ENCODE measurements at places on chromosomes 11 and 22.

- DNase-seq: no peak
Measured at GRCh38 chr22:17707526-17707925, 66.7 kb downstream of the BID start.

DNA sequence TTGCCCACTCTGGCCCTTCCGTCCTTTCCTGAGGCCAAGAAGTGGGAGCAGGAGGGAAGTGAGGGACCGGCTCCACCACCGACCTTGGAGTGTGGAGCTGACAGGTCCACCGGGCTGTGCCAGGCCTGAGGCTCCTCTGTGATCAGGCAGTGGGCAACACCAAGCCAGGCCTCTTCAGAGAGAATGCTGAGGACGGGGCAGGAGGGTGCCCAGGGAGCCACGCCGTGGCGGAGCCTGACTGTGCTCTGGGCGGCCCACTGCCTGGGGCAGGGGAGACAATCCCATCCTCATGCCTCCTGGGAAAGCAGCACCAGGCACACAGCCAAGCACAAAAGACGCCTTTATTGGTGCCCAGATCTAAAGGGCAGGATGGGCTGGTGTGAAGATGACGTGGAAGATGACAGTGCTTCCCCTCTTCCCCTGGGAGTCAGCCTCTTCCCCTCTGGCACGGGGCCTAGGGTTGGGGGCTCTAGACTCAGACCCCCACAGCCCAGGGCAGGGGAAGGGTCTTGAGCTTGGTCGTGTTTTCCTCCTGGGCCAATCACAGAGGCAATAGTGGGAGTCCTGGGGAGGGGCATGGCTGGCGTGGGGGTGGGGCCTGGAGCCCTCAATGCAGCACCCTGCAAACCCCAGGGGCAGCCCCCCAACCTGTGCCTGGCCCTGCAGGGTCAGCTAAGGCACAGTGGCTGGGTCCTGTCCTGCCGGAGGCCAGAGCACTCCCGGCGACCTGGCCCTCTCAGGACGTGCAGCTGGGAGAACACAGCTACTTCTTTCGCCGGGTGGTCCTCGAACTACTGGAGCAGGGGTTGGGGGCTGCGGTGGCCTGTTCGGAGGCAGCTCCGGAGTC lies 4.7 kb downstream of the LMF2 start:
- DNase-seq: no peak

DNA sequence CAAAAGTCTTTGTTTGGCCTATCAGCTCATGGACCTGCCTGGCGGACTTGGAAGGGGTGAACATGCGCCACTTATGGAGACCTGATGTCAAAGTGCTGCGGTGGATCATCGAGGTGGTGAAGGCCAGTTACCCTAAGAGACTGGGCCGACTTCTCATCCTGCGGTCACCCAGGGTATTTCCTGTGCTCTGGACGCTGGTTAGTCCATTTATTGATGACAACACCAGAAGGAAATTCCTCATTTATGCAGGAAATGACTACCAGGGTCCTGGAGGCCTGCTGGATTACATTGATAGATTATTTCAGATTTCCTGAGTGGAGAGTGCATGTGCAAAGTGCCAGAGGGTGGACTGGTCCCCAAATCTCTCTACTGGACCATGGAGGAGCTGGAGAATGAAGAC lies 17.9 kb downstream of the ALKBH3 start:
- DNase-seq: no peak

GRCh38 chr11:122310766-122311165 lies 194.8 kb upstream of the BLID start:
- DNase-seq: no peak

- no peak for DNase-seq
Measured at GRCh38 chr22:32048069-32048468, 5.0 kb downstream of the SLC5A1 start.

GRCh38 chr22:28034145-28034759 lies 115.2 kb upstream of the PITPNB start:
- no peak for DNase-seq

DNA sequence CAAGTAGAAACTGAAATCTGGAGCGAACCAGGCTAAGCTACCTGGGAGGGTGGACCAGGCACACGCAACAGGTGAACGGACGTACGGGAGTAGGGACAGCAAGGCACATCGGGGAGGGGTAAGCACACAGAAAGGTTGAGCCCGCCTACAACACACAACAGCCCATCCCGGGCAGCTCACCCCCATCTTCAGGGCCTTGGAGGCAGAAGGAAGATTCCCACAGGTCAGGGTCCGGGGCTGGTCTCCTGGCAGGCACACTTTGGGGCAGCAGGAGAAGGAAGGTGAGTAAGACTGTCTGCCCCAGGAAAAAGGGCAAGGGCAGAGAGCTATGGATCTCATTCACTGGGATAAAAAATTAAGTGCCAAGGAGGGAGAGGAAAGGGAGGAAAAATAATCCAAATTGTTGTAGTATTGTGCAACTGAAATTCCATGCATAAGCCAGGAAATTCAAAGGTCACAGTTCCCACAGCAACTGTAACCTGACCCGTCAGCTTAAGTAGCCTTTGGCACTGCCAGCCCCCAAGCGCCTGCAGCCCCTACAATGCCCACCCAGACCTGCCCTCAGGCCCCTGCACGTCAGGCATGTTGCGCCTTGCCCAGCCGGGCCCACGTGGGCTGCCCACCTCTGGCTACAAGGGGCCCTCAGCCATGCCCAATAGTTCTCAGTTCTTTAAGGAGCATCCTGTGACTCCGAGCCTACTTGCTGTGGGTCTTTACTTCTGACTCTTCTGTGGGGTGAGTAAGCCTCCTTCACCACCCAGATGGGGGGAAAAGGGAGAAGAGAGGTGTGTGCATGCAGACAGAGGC lies 51.8 kb downstream of the MICAL3 start:
- DNase-seq: no peak

GRCh38 chr11:95790123-95790932 lies at the start of gene CEP57:
CEP57 (plus strand) TSS chr11:95790498; CDS start chr11:95790699, 201 bp downstream.
- peak; percentile 98 for DNase-seq

DNA sequence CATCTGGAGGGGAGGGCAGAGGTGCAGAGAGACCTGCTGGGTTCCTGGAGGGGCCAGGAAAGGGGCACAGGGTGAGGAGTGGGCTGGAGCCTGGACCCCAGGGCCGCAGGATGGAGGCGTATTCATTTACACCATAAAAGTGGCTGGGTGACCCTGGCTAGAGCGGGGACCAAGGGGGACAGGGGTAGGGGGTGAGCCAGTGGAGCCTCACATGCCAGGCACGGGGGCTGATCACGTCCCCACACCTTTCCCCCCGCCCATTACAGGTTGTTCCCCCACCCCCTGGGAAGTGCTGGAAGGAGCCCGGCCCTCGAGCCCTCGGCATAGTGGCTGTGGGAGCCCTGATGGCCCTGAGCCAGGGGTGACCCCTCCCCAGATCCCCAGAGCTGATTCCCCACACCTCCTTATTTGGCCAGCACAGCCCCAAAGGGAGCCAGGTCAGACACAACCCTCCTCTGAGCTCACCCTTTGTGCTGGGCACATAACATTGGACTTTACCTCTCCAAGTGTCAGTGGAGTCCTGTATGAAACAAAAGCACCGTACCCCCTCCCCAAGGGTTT lies 781 bp downstream of the TCIRG1 start:
- no peak for DNase-seq

- no peak for DNase-seq
Measured at GRCh38 chr22:44274918-44275630, 37.7 kb downstream of the SHISAL1 start.

DNA sequence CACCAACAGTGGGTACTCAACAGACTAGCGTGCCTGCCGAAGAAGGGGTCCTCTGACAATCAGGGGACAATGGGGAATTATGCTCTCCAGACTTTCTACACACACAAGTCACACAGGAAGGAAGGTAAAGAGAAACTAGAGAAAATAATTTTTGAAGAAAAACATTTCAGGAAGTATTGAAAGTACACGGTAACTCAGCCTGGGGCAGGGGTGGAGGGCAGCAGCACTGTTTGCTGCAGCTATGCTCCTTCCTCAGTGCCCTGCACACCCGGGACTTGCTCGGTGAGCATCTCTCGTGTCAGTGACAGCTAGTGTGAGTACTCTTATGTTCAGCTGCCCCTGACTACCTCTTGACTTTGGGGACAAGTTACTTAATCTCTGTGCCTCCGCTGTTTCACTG lies 18.0 kb upstream of the APOA1 start:
- DNase-seq: no peak

GRCh38 chr11:111870886-111871692 lies at the start of gene ALG9:
ALG9 (minus strand) TSS chr11:111871581; CDS start chr11:111871482, 99 bp downstream.
- DNase-seq: peak; percentile 74

GRCh38 chr11:9091044-9091922 lies at the start of gene SCUBE2:
SCUBE2 (minus strand) TSS chr11:9091599; CDS start chr11:9091528, 71 bp downstream.
- DNase-seq: peak; percentile 17

GRCh38 chr11:2892967-2893528 lies 7.5 kb upstream of the CDKN1C start:
- no peak for DNase-seq

Data from NCI-H345 (cell line).